Sigmoid colon (tissue), 7 donors: ENCODE measurements at places on chromosomes 5 and 9. TPM values are rescaled to one million over a fixed set of nuclear protein-coding genes. Genes with fewer than 3 reads are reported as not detected.
A peak's percentile ranks its signal among the peaks of the same experiment; 100 is the strongest.

Gene KIF12
- not detected for total RNA-seq

Gene SNCB
- not detected for total RNA-seq

Gene GRXCR2
- total RNA-seq, result not detected

Gene LEAP2
- 0.54 TPM for total RNA-seq

GRCh38 chr5:122602700-122603099 is 172.2 kb upstream of the SNX2 start:
- no peak overlapping the region for H3K4me3 ChIP-seq
- no peaks in the 10 kb centered on the region for H3K4me1 ChIP-seq
- DNase-seq, result no peak
- no peak overlapping the region for H3K27ac ChIP-seq
- H3K27me3 ChIP-seq, result no peaks in the 10 kb centered on the region

DNA sequence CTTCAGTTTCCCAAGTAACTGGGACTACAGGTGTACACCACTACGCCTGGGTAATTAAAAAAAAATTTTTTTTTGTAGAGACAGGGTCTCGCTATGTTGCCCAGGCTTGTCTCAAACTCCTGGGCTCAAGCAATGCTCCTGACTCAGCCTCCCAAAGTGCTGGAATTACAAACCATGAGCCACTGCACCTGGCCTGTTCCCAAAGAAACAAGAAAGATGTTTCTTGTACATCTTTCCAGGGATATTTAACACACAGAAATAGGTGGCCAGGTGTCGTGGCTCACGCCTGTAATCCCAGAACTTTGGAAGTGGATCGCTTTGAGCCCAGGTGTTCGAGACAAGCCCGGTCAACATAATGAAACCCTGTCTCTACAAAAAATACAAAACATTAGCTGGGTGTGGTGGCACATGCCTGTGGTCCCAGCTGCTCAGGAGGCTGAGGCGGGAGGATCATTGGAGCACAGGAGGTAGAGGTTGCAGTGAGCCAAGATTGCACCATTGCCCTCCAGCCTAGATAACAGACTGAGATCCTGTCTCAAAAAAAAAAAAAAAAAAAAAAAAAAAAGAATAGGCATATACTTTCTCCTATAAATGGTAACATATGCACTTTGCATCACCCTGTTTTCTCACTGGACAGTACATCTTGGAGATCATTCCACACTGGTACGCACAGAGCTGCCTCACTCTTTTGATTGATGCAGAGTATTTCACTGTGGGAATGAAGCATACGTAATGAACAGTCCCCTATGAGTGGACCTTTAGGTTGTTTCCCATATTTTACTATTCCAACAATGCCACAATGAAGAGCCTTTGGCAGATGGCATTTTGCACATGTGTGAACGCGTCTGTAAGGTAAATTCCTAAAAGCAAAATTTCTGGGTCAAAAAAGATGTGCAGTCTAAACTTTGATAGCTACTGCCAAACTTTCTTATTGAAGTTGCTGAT is 2.0 kb upstream of the GRHPR start:
- DNase-seq, result no peak
- peaks cover 30% of the 10 kb centered on the region for H3K4me1 ChIP-seq
- no peak overlapping the region for H3K4me3 ChIP-seq
- H3K27me3 ChIP-seq, result no peaks in the 10 kb centered on the region
- no peak overlapping the region for H3K27ac ChIP-seq

DNA sequence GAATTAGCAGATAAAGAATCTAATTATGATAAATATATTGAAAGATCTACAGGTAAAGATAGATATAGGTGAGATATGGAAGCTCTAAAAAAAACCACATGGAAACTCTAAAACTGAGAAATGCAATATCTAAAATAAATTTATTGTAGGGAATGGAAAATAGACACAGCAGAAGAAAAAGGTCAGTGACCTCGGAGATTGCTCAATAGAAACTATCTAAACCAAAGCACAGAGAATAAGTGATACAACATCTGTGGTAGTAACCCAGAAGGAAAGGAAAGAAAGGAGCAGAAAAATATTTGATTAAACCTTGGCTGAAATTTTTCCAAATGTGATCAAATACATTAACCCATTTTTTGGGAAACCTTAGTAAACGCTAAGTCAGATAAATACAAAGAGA is 43.1 kb upstream of the GLIPR2 start:
- no peaks in the 10 kb centered on the region for H3K27me3 ChIP-seq
- peaks cover 9% of the 10 kb centered on the region for H3K4me1 ChIP-seq
- no peak for DNase-seq
- no peaks in the 10 kb centered on the region for H3K36me3 ChIP-seq
- no peak overlapping the region for H3K4me3 ChIP-seq
- no peak overlapping the region for H3K27ac ChIP-seq

GRCh38 chr9:27749838-27750237 is 176.6 kb upstream of the C9orf72 start:
- no peak for DNase-seq
- no peaks in the 10 kb centered on the region for H3K4me1 ChIP-seq
- no peak overlapping the region for H3K27ac ChIP-seq
- H3K27me3 ChIP-seq, result no peaks in the 10 kb centered on the region

DNA sequence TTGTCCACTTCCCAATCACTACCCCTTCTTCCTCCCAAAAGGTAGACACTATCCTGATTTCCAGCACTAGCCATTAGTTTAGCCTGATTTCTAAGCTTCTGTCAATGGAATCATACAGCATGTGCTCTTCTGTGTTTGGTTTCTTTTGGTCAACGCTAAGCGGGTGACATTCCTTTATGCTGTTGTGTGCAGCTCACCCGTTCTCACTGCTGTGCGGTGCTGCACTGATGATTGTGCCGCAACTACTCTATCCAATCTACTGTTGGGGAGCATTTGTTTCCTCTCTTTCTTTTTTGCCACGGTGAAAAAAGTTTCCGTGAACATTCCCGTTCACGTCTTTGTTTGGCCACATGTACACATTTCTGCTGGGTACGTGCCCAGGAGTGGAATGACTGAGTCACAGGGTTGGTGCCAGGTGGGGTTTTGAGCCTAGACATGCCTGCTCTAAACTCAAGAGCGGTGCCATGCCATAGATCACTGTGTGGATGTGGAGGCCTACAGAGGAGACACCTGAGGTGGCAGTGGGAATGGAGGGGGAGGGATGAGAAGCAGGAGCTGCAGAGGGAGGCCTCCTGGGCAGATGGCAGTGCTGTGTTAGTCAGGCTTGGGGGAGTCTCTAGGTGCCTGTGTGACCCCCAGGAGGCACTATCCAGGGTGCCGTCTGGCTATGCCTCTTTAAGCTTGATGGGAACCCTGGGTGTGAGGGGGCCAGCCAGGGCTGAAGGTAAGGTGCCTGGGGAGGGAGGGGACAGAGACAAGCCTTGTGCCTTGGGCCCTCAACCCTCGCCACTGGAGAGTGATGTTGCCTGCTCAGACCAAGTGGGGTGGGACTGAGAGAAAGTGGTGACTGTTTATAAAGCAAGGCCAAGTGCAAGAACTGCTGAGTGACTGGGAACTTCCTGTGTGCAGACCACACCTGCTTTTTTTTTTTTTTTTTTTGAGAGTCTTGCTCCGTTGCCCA is 11.4 kb upstream of the ANKRD33B start:
- H3K27me3 ChIP-seq, result no peaks in the 10 kb centered on the region
- peak; percentile 52 for DNase-seq

DNA sequence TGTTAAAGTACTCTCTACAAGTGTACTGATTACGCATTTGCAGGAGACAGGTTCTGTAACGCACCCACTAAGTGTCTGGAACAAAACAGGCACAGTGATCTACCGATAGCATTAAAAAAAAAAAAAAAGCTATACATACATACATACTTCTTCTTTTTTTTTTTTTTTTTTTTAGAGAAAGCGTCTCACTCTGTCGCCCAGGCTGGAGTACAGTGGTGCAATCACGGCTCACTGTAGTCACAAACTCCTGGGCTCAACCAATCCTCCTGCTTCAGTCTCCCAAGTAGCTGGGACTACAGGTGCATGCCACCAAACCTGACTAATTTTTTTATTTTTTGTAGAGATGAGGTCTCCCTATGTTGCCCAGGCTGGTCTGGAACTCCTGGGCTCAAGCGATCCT is 7.6 kb downstream of the KIF24 start:
- DNase-seq, result no peak
- no peaks in the 10 kb centered on the region for H3K36me3 ChIP-seq
- no peaks in the 10 kb centered on the region for H3K4me1 ChIP-seq

- H3K4me3 ChIP-seq, result no peak overlapping the region
- no peaks in the 10 kb centered on the region for H3K27me3 ChIP-seq
- H3K36me3 ChIP-seq, result no peaks in the 10 kb centered on the region
- DNase-seq, result no peak
- H3K4me1 ChIP-seq, result peaks cover 3% of the 10 kb centered on the region
These were observed 185.9 kb downstream of the ERCC6L2 start for GRCh38 chr9:96061293-96061987.
